ENCODE measurements at places on chromosomes 6 and 20.

DNA sequence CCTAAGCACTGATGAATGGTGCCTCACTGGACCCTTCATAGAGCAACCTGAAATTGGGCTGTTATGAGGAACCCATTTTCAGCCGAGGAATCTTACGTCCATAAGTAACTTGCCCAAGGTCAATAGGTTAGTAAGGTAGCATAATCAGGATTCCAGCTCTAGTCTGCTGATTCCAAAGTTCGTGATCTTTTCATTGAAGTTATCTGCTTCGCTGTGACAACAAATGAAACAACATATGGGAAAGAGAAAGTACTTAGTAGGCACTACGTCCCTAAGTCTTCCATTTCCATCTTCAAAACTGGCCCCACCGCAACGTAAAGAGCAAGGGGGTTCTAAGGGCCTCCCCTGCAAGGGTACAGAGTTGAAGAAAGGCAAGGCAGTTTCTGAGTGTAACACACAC lies 49.5 kb downstream of the MYLIP start:
- DNase-seq: no peak

GRCh38 chr20:59606566-59606965 lies 2.2 kb downstream of the PHACTR3 start:
- no peak for DNase-seq

- no peak for DNase-seq
Observed at GRCh38 chr6:118652051-118652615, 742 bp upstream of the CEP85L start.

GRCh38 chr6:149026530-149026942 lies 279.7 kb downstream of the UST start:
- peak; percentile 89 for DNase-seq

DNA sequence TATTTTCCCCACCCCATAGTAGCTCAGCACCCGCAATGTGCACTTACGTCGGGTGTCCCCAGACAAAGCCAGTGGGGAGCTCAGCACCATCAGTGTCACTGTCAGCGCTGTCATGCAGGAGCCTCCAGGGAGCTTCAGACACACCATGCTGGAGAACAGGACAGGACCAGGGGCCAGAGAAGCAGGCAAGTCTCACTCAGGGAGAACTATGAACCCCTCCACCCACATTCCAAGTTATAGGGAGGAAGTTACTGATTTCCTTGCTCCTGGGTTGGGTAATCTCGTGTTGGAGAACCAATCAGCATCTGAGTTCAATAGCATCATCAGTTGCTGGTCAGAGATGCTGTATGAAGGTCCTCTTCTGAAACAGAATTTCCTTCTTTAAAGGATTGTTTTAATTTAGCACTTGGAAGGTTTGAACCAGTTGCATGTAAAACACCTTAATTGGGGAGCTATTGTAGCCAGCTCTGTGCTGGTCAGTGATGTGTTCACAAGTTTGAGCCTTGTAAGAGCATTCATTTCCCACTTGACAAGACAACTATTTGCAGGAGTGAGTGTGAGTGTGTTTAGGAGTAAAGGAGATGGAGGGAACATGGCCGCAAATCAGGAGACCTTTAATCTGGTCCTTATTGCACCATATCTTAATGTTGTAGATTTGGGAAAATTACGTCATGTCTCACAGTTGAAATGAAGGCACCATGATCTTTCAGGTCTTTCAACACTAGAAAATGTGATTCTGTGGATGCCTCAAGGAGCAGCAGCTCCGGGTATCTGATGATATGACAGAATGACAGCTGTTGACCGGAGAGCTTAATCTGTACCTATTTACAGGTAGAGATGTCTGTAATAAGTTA lies at the start of gene HLA-DRB1:
Gene HLA-DRB1, minus strand, starts transcription at position 253 of the 854 bp plus-strand sequence. Its CDS starts 106 bp downstream, at position 147.
- DNase-seq: no peak

GRCh38 chr6:36959555-36960250 lies 5.2 kb downstream of the PI16 start:
- DNase-seq: no peak

- DNase-seq: no peak
Observed at GRCh38 chr20:49969234-49969633, 13.5 kb upstream of the SNAI1 start.

DNA sequence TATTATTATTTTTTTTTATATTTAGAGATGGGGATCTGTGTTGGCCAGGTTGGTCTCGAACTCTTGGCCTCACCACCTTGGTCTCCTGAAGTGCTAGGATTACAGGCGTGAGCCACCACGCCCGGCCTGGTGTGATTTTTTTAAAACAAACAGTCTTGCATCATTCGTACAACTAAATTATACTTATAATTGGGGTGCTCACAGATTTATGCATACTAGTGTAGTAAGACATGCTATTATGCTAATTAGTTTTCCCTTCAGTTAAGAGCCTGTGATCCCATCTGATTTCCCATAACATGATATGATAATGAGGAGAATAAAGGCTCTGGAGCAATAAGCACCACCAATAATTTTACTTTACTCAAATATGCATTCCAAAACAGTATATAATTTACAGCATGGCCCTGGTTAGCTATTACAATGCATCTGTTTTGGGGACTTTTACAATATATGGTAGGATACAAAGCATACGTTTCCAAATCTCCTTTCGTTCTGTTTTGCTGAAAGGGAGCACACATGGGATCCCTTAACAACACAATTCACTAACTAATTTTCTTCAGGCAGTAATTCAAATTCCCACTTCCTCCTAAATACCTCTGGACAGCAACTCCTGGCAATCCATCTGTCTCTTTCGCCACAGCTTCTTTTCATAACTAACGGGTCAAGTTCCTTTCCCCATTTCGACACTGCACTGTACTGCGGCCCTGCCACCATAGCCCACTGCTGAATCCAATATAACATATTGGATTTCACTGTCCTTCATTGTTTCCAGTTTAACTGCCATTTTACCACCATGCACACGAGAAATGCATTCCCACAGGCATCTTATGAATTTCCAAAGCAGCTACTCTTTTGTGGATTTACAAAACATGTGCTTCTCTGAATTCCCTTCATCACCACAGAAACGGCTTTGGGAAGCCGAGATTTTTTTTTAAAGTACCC lies 1.7 kb downstream of the NUDT3 start:
- DNase-seq: peak; percentile 58

DNA sequence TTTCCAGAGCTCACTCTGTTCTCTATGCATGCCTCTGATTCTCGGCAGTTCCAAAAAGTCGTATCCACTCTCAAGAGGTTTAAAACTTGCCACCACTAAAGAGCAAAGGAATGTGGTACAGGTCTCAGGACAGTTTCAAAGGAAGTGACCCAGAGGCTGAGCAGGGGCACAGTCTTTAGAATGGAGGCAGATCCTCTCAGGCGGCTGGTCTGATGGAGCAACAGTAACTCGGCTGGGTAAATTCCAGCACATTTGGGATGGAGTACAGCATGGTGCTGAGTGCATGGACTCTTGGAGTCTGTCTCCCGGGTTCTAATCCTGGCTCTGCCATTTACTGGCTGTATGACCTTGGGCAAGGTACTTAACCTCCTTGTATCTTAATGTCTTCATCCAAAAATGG lies 88.1 kb upstream of the BACH2 start:
- no peak for DNase-seq

- no peak for DNase-seq
Observed at GRCh38 chr6:147268254-147268653, 64.0 kb downstream of the STXBP5 start.

DNA sequence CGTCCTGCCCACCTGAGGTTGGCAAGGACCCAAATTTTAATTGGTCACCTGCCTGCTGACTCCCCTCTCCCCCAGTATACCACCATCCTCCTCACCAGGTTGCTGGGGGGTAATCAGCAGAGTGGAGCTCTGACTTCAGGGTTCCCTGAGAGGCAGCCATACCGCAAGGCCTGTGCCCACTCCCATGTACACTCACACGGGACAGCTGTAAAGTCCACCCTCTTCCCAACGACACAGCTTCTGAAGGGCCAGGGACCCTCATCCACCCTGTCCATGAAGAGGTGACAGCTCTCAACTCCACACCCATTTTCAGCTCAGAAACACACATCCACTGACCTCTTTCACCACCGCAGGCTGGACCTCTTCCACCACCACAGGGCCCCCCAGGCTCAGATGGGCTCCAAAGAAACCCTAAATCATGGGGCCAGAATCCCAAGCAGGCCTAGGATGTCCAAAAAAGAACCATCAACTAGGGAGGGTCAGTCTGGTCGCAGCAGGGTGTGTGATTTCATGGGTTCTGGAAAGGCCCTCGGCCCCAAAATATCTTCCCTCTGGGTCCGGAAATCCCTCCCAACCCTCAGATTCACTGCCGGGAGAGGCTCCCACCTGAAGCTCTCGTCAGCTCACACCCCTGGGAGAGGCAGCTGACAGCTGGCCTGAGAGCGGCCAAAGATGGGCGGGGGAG lies 30.0 kb downstream of the TFEB start:
- DNase-seq: no peak

- no peak for DNase-seq
Observed at GRCh38 chr6:166206066-166206465, 38.4 kb upstream of the TBXT start.

DNA sequence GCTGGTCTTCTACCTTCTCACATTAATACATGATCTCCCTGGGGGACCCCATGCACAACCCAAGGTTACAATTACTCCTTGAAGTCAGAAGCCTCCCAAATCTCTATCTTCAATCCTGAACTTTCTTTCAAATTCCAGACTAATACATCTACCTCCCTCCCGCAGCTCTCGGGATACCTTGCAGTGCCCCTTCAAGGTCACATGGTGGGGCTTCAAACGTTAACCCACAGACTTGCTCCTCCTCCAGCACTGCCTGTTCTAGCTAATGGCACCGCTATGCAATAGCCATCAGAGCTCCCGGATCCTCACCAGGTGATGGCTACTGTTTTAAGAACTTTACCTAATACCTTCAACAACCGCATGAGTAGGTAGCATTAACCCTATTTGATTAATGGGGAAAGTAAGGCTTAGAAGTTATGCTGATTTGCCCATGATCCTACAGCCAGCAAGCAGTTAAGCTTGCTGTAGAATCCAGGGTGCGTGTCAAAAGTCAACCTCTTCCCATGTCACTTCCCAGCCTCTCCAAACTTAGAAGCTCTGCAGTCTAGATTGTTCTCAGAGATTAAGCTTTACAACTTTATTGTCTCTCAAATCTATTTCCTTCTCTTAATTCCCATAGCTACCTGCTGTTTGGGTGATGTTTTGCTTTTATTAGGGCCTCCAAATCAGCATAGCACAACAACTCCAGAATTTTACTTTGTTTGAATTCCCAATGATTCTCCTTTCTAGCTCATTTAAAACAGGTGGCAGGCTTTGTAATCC lies 44.7 kb downstream of the PLAGL1 start:
- DNase-seq: no peak

- peak; percentile 59 for DNase-seq
Observed at GRCh38 chr6:23414051-23414445, 712.0 kb upstream of the NRSN1 start.

DNA sequence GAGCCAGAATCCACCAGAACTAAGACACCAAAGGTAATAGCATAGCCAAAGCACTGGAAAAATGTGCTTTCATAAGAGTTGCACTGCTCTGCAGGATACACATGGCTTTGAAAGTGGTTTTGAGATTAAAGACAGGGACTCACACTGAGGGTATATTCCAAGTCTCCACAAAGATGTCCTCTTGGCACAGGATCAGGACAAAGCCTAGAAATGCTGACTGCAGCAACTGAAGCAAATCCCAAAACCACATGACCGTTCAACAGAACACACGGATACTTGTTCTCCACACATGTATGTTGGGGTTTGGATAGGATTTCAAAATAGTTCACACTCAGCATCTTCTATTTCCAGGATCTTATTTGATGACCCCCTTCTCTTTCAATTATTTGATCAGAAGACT lies 364.3 kb upstream of the HSF2 start:
- no peak for DNase-seq
